ENCODE measurements at places on chromosomes 5 and 9.

DNA sequence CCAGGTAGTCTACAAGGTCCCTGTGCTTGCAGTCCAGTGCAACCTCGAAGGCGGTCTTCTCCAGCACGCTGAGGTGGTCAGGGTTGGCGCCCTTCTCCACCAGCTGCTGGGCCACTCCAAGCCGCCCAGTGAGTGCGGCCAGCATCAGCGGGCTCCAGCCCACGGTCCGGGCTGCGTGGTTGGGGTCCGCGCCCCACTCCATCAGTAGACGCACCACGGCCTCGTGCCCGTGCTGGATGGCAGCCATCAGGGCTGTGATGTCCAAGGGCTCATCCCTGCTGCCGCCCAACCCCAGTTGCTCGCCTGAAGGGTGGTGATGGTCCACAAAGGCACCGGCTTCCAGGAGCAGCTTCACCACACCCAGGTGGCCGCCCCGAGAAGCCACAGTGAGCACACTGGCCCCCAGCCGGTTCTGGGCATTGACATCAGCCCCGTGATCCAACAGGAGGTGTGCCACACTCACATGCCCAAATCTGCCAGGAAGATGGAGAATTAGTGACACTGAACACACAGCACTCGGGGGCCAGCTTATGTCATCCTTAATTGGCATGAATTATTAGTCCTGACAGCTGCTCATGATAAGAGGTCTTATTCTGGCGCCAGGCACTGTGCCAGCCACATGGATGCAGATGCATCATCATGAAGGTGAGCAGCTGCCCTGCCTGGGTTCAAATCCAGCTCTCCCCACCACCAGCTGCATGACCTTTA lies 6.1 kb downstream of the ANKS6 start:
- no peak for DNase-seq

GRCh38 chr9:14097215-14097614 lies 216.7 kb downstream of the NFIB start:
- no peak for DNase-seq

GRCh38 chr9:137785704-137786161 lies 91.8 kb upstream of the CACNA1B start:
- peak; percentile 93 for DNase-seq

GRCh38 chr5:83107692-83108420 lies 30.5 kb downstream of the XRCC4 start:
- DNase-seq = no peak

- DNase-seq = no peak
Measured at GRCh38 chr9:111013250-111013649, 25.0 kb downstream of the LPAR1 start.

DNA sequence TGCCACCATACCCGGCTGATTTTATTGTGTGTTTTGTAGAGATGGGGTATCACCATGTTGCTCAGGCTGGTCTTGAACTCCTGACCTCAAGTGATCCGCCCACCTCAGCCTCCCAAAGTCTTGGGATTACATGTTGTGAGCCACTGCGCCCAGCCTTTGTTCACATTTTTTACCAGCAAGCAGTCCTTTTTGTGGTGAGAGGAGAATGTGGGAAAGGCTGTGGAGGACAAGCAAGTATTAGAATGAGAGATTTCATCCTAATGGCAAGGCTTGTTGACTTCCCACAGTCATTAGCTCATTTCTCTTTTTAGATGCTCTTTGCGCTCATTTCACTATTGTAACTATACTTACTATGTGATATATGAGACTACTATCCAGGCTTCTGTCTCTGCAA lies 6.1 kb downstream of the IL31RA start:
- no peak for DNase-seq

DNA sequence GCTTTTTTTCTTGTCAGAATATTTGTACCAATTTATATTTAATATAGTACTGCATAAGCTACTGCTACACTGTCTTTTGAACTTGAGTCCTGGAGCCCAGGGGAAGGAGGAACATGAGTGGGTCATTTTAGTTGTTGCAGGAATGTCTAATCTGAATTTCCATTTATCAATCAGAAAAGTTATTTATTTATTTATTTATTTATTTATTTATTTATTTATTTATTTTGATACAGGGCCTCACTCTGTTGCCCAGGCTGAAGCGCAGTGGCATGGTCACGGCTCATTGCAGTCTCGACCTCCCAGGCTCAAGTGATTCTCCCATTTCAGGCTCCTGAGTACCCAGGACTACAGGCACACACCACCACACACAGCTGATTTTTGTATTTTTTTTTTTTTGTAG lies 712.6 kb downstream of the NR2F1-AS1 start:
- DNase-seq = no peak

DNA sequence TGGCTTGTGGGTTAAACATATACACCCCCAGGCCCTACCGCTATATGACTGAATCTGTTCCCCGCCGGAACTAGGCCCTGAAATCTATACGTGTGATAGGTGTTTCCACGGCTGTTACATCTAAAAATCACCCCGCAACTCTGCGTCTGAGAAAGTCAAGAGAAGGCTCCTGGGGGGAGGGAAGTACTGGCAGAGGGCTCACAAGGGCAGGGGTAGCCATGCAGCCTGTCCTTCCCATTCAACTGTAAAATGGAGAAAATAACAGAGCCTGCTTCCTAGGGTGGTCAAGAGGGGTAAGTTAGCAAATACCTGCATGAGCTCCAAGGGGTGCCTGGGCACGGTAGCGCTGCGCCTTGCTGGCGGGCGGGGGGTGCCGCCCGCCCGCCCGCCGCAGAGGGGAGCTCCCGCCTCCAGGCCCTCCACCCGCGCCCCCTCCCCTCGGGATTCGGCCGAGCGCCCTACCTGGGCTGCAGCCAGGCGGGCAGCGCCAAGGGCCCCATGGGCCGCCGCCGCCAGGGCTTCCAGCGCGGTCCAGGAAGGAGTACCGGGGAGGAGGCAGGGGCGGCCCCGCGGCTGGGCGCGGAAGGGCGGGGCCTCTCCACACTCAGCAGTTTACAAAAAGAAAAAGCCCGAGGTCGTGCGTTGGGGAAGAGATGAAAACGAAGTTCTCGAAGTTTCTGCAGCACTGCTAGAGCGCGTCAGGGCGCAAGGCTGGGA lies at the start of gene HACD4:
Gene HACD4, minus strand, starts transcription at position 550 of the 717 bp plus-strand sequence. Its CDS starts 50 bp downstream, at position 500.
- peak; percentile 51 for DNase-seq

DNA sequence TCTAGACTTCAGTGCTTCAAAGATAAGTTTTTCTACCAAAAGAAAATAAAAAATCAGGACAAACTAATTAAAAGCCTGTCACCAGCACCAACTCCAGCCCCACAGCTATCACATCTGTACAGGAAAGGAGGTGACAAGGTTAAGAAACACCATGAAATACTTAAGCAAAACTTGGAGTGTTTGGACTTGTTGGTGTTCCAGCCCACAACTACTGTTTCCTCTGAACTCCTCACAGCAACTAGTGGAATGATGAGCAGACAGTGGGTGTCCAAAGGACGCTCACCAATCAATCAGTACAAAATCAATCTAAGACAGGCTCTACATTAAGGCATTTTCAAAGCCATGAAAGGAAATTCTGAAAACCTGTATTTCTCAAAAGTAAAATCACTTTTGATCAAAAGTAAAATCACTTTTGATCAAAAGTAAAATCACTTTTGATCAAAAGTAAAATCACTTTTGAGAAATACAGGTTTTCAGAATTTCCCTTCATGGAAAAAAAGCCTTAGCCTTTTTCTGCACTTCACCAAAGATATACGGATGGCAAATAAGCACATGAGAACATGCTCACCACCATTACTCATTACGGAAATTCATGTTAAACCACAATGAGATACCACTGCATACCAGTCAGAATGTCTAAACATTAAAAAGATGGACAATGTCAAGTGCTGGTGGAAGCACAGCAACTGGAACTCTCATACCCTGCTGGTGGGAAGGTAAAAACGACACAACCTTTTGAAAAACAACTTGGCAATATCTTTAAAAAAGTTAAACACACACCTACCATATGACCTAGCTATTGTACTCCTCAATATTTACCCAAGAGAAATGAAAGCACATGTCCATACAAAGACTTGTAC lies 79.7 kb downstream of the MED27 start:
- no peak for DNase-seq

GRCh38 chr5:153658149-153658548 lies 167.7 kb downstream of the GRIA1 start:
- peak; percentile 62 for DNase-seq

GRCh38 chr5:31983851-31984250 lies 190.3 kb downstream of the GOLPH3 start:
- no peak for DNase-seq

DNA sequence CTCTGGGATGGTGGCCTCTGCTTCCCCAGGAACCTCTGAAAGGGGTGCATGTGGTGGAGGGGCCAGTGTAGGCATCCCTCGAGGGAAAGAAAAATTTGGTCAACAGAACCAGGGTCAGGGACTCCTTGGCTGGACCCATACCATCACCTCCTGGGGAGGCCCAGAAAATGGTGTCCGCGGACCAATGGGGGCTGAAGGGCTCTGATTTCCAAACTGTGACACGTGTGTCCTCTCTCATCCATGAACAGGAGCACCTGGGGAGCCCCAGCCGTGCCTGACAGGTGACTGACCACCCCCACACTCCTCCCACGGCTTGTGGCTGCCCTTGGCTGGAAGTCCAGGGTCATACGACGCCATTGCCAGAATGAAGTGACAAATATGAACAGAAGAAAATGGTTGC lies 3.9 kb downstream of the FCN2 start:
- DNase-seq = no peak

DNA sequence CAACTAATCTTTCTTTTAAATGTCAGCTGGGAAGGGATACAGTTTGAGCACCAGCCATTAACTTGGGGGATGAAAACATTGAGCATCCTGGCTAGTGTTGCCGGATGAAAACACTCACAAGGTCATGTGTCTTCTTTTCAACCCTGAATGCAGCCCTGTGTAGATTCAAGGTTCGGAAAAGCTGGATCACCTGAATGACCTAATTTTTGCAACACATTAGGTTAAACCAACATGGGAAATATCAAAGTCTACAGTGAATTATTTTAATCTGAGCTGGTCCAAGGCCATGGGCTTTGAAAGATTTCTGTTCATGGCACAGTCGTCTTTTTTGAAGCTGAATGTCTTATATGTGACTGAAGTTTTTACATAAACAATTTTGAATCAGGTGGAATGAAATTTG lies 281.2 kb downstream of the ARHGEF28 start:
- DNase-seq = no peak

- DNase-seq = no peak
Measured at GRCh38 chr5:135505973-135506372, 29.8 kb downstream of the NEUROG1 start.

DNA sequence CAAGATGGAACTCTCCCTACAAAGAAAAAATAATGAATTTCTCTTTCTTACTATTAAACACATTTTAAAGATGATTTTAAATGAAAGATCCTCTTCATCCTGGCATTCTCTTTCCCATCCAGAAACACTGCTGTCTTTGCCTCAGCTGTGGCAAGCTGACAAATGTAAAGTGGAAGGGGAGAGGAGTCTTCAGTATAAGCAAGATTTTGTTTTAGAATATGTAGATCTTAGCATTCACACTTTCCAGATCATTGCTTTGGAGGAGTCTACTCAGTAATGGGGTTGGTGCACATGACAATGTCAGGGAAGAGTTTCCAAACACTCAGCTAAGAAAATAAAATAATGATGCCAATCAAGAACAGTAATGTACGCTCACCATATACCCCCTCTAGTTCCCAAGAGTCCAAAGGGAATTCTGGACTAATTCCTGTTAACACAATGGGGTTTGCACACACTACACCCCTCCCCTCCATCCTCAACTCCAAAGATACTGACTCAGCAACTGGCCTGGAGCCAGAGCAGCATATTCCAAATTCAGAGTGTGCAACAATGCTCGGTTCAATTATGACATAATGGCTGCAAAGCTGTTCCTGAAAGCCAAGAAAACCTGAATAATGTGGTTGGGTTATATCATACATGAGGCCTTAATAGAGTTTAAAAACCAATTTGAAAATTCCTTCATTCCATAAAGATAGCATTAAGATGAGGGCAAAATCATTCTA lies 4.6 kb downstream of the C5orf63 start:
- no peak for DNase-seq

DNA sequence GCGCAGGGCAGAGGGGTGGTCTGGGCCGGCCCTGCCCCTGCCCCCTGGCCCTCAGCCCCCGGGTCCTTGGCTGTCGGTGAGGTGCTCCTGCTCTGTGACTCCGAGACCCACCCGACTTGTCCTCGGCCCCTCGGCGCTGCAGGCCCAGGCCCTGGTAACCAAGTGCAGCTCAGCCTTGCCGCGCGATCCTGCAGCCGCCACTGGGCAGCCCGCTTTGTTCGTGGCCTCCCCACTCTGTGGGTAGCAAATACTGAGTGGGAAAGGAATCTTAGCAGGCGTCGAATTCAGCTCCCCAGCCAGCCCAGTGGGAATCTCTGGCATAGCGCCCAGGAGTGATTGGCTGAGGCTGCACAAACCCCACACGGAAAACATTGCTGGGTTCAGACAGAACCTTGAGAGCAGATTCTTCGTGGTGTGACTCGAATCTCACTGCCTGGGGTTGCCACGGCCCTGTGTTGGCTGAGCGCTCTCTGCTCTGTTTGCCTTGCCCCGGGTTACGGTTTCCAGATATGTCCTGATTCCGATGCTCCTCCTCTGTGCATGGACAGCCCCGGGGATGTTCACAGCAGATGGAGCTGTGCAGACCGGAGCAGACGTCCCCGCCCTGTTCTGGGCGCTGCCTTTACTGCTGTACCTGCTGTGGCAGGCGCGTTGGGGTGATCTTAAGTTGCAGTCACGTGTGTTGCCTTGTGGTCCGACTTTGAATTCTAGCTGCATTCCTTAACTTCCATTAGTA lies 13.4 kb upstream of the EXOC3 start:
- DNase-seq = no peak

DNA sequence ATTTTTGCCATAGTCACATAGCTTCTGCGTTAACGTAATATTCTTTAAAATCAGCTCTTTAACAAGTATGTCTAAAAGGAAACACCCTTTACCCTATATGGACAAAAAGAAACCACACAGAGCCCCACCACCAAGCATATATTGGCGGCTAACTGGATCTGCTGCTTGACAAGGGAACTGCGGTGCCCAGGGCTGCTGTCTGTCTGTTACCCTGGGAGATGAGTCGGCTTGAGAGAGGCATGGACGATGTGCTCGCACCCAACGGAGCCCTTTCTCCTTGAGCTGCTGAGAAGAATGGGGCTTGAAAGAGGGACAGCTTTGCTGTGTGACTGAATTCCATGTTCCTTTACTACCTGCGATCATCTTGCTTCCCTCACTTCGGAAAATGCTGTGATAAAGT lies 158.6 kb upstream of the SHB start:
- DNase-seq = peak; percentile 72

DNA sequence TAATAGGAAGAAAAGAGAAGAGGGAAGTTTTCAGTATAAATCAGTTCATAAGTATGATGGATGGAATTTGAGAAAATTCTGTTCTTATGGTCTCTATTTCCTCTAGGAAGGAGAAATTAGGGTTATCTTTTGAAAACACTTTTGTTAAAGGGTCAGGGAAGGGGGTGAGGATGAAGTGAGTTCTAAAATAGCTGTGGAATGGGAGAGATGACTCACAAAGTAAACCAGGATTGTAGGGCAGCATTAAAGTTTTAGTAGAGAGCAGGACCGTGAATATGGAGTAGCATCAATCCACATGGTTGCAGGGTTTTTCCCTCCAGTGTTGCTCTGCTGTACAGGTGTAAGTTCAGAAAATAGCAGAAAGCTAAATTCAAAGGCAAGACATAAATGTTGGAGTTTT lies 32.4 kb downstream of the MUSK start:
- no peak for DNase-seq

All from NCI-H146 (cell line).